ENCODE measurements at places on chromosomes 1 and 21.
A peak's percentile ranks its signal among the peaks of the same experiment; 100 is the strongest.

GRCh38 chr1:187326557-187326956 lies 497.8 kb downstream of the PLA2G4A start:
- no peak for DNase-seq

GRCh38 chr1:154611150-154611862 lies 3.3 kb upstream of the ADAR start:
- no peak for DNase-seq

DNA sequence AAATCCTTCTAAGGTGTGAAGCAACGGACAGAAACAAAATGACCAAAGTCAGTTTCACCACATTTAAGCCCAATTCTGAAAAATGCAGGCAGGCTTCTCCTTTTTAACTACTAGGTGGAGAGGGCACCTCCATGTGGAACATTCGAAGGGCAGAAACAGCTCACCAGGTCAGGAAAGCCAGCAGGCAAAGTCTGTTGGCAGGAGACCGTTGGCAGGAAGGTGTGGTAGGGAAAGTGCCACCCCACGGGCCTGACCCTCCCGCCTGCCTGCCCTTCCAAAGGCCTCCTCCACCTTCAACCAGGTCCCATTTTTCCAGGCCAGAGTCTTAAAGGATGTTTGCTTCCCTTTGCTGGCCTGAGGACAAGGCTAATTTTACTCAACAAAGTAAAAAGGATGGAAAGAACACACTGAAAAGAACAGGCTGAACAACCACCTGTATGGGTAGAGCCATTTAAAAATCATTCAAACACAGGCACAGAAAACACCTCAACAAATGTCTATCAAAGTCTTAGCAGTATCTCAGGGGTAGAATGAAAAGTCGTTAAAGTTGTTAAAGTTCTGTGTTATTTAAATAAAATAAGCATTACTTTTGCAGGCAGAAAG lies 26.4 kb downstream of the CAPZB start:
- no peak for DNase-seq

GRCh38 chr21:45448810-45449657 lies 44.1 kb downstream of the COL18A1 start:
- DNase-seq: no peak

- DNase-seq: no peak
Measured at GRCh38 chr1:41365320-41365633, 4.0 kb downstream of the FOXO6 start.

DNA sequence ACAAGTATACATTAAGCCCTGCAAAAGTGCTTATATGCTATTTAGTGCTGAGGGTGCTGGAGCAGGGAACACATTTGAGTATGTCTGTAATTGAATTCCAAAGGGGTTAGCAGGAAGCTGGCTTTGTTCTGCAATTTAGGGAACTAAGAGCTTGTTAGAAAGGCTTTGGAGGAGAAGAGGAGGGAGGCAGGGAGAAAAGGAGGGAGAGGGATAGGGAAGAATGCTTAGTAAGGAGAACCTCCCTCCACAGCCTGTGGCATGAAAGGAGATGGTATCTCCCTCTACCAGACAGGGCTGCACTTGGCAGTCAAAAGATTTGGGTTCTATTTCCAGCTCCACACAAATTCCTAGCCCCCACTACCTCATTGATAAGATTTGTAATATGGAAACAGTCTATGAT lies 217.8 kb downstream of the DAB1 start:
- DNase-seq: no peak

GRCh38 chr1:53717025-53717804 lies 21.7 kb downstream of the GLIS1 start:
- DNase-seq: no peak

DNA sequence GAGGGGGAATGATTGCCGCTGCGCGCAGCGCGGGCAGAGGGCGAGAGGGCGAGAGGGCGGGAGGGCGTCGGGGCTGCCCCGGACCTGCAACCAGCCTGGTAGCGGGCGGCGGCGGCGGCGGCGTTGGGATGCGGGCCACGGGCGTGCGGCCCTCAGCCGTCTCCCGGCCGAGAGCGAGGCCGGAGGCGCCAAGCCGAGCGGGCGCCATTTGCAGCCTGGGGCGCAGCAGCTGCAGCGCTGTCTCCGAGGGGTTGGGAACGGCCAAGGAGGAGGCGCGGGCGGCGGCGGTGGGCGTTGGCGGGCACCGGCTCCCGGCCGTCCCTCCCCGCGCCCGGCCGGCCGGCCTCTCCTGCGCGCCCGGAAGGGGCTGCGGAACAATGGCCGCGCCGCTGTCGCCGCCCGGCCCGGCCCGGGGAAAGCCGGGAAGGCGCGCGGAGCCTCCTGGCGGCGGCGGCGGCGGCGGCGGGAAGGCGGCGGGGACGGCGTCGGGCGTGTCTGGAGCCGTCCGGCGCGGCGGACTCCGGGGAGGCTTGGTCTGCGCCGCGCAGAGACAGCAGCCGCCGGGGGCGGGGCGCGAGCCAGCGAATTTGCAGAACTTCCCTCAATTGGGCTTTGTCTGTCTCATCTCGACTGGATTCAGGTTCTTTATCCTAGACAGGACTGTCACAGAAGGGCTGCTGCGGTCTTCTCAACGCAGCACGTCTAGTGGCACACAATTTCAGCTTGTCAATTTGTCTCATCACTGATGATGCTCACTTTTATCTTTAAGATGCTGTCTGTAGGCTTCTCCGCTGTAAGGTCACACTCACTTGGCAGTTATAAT lies 35.7 kb downstream of the ZBTB8B start:
- peak; percentile 79 for DNase-seq

DNA sequence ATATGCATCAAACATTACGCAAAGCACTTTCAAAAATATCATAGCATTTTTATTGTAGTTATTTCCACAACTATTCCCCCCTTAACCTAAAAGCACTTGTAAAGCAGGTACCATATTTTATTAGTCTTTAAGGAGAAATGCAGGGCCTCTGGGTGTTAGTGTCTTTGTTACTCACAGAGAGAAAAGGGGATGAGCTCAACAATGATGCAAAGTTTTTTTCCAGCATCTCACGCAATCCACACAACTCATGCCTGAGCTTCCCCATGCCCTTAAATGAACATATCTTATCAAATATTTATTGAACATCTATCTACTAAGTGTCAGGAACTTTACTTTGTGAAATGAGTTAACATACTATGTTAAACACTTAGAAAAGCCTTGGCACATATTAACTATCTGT lies 50.6 kb downstream of the BEND5 start:
- no peak for DNase-seq

DNA sequence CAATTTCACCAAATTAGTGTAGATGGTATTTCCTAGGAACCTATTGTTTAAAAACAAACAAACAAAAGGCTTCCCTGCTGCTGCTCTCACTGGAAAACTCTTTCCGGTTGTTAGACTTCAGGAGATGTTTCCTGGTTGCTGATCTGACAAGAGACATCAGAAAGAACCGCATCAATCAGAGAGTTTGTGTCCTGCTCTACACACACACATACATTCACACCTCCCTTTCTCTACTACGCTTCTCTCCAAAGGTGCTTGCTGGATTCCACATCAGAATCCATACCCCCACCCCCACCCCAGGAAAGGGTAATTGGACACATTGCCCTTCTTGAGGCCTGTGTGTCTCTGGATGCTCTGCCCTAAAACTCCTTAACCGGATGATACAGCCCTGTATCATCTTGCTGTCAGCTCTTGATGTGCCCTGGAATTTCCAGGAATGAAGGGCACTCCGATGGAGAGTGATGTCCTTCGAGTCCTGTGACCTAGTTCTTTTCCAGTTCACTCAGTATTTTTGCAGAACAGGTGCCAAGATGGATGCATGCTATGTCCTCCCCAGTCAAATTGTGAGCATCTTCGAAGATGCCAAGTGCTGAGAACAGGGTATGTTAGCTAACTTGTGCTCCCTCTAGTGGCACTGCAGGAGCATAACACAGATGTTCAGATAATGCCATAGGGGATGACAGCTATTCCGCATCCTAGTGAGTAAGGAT lies 113.7 kb upstream of the SLC35F3 start:
- DNase-seq: peak; percentile 7

- DNase-seq: no peak
Measured at GRCh38 chr1:85274969-85275453, 1.4 kb downstream of the BCL10 start.

DNA sequence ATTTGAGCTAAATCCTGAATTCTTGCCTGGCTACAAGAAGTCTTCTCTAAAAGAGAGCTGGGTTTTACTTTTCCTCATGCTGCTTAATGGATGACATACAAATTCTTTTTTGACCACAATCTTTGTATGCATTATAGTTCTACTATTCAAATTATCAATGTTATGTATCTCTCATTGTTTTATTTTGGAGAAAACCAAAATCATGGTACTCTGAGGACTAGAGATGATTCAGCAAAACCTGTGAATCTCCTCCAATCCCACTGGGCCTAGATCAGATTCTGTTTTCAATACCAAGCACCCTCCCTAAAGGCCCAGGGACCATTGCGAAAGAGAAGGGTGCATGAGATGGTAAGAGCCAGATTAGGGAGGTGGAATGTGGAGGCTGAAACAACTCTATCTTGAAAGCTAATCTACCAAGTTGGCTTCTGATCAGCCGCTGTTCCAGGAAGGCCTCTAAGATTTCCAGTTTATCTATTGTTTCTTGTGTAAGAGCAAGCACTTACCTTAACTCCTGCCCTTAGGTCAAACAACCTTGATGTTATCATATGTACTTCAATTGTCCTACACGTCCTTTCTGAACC lies 547.2 kb downstream of the PLPP3 start:
- DNase-seq: no peak

- DNase-seq: no peak
Measured at GRCh38 chr1:14321422-14321821, 277.1 kb upstream of the KAZN start.

- DNase-seq: no peak
Measured at GRCh38 chr1:186798960-186799688, 29.6 kb upstream of the PLA2G4A start.

- DNase-seq: no peak
Measured at GRCh38 chr1:211892577-211892976, 62.0 kb upstream of the LPGAT1 start.

GRCh38 chr1:26538480-26539412 lies 9.2 kb downstream of the RPS6KA1 start:
- DNase-seq: peak; percentile 31

GRCh38 chr21:38897532-38898421 lies 92.0 kb downstream of the ETS2 start:
- DNase-seq: no peak

DNA sequence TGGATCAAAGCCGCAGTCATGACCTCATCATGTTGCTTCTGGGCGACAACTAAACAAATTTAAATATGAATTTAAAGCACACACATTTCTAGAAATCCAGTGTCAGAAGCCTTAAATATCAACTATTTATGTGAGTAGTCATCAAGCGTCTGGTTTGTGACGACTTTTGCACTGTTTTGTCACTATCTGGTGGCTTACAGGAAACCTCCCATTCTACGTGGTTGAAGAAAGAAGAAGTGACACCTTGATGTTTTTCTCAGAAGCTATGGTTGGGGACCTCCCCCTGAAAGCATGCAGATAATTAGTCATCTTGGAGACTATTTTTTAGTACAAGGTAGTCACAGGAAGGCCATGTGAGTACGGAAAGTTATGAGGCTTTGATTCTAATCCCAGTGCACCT lies 58.5 kb downstream of the TENT5C start:
- no peak for DNase-seq

GRCh38 chr1:56432166-56432971 lies 147.0 kb downstream of the PLPP3 start:
- DNase-seq: no peak

- DNase-seq: no peak
Measured at GRCh38 chr1:205071028-205071409, 13.2 kb downstream of the TMEM81 start.

DNA sequence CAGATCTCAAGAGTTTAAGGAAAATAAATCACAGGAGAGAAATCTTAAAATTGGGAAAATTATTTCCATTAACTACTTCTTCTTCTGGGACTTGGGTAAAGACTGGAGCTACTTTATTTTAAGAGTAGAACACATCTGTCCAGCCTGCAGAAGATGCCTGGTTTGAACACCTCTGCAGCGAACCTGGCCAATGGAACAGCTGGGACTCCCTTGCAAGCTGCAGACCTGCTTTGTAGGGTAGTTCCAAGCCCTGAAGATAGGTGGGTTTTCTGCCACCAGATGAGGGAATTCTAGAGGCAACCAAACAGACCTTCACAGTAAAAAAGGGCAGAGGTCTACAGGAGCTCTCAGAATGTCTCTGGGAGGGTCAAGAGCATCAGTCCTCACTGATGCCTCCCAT lies 86.5 kb upstream of the CACNA1E start:
- DNase-seq: no peak

DNA sequence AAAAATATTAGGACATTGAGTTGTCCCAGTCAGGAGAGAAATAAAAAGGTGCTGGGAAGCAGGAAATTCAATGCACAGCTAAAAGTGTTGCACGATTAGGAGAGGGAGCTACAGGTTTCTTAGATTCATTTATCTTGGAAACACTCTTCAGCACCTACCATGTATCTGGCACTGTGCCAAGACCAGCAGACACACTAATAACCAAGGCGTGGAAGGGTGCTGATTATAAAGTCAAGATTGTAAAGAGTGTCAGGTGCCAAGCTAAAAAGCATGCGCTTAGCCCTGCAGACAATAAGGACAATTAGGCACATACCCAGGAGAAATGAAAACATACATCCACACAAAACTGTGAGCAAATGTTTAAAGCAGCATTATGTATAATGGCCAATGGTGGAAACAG lies 129.9 kb downstream of the DSCAM start:
- DNase-seq: no peak

DNA sequence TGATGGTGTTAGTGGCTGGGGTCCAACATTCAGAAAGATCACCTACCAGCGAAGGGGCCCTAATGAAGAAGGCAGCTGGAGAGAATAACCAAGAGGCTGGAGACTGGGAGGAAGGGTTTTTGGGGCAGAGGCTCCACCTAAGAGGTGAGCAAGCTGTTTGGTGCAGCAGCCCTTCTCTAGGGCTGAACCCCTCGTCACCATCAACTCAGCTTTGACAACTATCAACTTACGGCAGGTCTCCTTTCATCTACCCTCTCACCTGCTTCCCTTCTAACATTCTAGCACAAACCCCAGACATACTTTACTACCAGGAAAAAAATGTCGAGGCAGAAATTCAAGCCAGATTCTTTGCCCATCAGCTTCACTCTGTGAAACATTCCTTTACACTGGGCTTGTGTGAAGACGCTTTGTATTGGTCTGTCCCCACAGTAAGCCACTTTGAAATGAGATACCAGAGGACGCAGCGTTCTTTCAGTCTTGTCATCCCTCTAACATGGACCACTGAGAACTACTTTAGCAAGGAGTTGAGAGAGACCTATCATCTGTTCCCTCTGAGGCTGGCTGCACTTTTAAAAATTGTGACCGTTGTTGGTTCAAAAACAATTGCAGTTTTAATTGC lies 84.6 kb downstream of the RAVER2 start:
- no peak for DNase-seq
